ENCODE measurements at places on chromosomes 4 and X.

DNA sequence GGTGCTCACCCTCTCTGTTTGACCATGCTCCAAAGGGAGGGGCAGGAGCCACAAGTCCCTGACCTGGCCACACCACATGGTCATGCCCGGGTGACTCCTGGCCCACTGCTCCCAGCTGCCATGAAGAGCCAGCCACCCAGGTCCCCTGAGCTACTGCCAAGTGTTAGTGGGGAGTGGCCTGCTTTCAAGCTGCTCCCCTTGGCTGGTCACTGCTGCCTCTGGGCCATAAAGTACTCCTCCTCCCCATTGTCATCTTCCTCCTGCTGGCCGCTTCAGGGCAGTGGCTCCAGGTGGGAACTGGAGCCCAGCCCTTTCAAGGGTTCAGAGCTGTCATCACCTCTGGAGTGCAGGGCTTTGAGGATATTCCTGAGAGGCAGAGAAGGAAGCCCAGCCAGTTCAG lies 27.3 kb upstream of the RBBP7 start:
- DNase-seq = no peak

DNA sequence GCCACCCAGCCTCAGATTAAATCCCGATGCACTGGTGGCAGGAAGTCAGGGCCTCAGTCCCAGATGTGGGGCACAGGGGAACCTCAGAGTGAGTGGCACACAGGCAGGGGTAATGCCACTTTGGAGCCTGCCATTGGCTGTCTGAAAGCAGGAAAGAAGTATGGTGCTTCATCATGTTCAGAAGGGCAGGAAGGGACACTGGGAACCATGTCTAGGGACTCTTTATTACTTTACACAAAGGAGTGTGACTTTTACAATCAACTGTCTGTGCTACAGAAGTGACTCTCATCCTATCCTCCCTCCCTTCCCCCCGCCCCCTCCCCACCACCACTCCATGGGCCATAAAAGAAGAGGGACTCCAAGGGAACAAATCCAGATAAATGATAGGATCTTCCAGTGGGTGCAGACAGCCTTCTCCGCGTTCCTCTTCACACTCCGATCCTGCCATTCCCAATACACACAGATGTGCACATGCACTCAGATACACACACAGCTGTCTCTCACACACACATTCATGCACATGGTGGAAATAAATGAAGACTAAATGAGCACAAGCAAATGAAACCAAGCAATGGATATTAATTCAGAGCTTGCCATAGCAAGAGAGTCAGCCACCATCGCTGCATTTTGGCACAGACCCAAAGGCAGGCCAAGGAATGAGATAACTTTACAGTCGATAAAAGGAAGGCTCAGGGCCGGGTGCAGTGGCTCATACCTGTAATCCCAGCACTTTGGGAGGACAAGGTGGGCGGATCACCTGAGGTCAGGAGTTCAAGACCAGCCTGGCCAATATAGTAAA lies 2.5 kb upstream of the TMEM154 start:
- no peak for DNase-seq

- no peak for DNase-seq
These were observed 56.2 kb downstream of the CD99L2 start for GRCh38 chrX:150842198-150842685.

DNA sequence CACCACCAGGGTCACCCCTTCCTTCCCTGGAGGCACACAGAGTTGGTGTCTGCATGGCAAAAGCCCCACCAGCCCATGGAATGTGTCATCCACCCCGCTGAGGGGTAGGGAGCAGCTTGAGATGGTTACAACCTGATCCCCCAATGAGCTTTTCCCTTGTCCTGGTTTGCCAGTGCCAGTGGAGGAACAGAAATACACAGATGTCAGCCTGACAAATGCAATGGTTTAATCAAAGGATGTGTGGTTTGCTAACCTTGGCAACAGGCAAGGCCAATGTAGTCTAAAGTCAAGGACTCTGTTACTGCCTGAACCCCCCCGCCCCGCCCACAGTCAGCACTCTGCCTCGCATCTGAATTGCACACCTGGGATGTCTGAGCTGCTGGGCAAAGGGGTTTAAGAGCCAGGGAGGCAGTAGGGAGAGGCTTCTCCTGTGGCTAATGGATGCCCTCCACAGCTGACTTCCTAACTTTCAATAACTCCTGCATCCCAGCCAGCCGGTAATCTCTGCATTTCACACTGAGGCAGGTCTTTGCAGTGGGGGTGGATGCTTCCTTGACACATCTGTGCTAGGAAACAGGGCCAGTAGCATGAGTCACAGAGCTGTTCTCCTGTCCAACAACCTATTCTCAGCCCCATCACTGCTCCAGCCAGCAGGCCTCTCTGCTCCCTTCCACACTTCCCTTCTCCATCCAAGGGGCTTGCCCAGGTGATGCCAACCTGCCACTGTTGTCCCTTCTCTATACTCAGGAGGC lies 137.5 kb downstream of the AMMECR1 start:
- no peak for DNase-seq

DNA sequence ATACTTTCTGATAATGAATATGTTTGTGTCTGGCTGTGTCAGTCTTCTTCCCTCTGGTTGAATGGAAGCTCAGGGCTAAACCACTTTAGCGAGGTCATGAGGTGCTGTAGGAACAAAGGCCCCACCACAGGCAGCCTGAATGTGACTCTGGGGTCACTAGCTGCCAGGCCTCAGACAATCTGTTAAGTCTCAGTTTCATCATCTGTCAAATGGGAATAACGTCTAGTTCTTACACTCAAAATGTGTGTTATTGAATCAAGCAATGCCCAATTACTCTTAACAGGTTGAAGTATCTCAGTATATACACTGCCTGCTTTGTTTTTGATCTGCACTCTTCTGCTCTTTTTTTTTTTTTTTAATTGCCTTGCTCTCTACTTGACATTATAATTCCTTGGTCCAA lies 148.6 kb downstream of the STK32B start:
- no peak for DNase-seq

DNA sequence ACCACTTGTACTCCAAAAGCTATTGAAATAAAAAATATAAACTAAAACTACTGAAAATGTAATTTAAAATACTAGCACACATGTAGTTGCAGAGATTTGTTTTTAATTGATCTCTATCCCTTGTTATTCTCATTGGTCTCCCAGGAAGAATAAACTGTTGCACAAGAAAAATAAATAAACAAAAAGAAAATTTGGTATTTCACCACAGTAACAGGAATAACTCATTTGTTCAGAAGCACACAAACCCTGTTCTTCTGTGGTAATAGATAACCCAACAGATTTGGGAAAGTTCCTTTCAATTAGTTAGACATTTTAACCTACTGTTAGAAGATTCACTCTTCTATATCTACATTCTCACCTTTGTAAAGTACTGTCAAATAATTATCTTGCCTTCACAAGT lies 70.9 kb upstream of the APOOL start:
- DNase-seq = no peak

DNA sequence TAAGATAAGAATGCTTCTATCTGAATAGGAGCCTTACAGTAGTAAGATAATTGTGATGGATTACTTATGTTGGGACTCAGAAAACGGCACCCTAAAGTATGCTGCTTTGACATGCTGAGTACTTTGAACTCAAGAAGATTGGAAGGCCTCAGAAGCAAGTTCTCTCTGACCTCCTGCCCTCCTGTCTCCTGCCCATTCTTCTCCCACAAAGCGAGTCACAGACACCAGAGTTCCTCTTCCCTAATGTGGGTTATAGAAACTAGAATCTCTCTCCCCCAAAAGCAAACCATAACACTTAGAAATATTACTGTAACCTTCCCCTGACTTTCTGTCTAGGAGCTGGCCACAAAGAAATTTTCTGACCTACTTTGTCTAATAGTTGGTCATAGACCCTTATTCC lies 76.5 kb downstream of the DDIT4L start:
- DNase-seq = no peak

GRCh38 chrX:71504346-71504745 lies 28.6 kb upstream of the OGT start:
- no peak for DNase-seq

GRCh38 chr4:153976954-153977353 lies 188.1 kb upstream of the SFRP2 start:
- no peak for DNase-seq

DNA sequence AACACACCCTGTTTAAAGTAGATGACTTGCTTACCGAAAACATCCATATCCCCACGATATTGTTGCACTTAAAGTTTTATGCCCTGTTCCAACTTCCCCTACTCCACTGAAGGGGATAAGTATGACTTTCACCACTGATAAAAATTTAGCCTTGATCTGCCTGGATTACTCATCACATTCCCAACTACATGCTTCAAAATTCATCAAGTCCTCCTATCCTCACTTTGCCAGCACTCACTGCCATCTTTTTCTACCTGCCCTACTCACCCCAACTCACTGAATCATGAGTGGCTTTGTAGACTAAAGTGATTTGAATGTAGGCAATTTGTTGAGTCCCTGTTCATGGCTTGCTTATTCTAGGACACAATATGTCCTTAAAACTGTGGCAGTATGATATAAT lies 12.2 kb upstream of the GPRIN3 start:
- no peak for DNase-seq

DNA sequence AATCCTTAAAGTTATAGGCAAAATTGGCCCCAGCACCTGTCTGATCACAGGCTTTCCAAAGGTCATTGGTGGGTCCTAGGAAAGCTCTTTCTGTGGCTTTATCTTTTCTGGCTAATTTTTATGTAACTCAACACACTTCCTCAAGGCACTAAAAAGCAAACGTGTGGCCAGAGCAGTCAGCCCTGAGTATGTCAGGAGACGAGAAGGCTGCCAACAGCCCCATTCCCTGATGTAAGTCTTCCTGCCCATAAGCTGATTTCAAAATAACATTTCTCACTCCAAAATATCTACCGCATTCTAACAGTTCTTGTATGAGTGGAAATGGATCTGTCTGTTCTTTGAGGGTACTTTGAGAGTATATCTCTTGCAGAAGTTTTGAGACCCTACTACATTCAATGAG lies 25.5 kb upstream of the FUNDC1 start:
- no peak for DNase-seq

DNA sequence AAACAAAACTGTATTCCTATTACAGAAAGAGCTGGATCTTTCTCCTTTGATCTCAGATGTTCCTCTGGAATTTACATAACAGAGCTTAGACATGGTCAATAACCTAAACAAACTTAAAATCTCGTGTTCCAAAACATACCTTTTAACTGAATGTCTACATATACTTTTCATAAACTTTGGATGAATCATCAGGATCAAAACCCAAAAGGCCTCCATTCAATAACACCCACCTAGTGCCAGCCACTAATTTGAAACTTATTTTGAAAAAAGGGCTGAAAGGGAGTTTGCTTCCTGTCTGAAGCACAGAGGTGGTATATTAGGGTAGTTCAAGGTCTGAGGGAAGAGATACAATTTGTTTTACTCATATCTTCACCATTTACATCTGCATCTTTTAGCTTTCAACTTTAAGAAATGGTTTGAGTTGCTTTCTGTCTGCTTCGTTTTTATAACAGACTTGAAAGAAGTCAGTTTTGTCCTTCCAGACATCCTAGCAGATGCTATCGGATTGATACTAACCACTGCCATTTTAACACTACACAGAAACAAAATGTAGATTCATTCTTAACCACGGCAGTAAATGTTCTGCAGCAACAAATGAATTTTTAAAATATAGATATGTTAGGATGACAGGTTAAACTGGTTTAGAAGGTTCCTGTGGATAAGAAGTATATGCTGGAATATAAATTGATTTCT lies 242.8 kb upstream of the DKK2 start:
- DNase-seq = no peak

GRCh38 chr4:3747581-3747904 lies 18.6 kb upstream of the ADRA2C start:
- DNase-seq = no peak

DNA sequence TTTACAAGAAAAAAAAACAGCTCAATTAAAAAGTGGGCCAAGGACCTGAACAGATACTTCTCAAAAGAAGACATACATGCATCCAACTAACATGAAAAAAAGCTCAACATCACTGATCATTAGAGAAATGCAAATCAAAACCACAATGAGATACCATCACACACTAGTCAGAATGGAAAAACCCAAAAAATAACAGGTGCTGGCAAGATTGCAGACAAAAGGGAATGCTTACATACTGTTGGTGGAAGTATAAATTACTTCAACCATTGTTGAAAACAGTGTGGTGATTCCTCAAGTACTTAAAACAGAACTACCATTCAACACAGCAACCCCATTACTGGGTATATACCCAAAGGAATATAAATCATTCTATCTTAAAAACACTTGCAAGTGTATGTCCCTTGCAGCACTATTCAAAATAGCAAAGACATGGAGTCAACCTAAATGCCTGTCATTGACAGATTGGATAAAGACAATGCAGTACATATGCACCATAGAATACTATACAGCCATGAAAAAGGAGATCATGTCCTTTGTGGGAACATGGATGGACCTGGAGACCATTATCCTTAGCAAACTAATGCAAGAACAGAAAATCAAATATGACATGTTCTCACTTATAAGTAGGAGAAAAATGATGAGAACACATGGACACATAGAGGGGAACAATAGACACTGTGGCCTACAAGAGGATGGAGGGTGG lies 97.6 kb downstream of the RAB28 start:
- DNase-seq = no peak

DNA sequence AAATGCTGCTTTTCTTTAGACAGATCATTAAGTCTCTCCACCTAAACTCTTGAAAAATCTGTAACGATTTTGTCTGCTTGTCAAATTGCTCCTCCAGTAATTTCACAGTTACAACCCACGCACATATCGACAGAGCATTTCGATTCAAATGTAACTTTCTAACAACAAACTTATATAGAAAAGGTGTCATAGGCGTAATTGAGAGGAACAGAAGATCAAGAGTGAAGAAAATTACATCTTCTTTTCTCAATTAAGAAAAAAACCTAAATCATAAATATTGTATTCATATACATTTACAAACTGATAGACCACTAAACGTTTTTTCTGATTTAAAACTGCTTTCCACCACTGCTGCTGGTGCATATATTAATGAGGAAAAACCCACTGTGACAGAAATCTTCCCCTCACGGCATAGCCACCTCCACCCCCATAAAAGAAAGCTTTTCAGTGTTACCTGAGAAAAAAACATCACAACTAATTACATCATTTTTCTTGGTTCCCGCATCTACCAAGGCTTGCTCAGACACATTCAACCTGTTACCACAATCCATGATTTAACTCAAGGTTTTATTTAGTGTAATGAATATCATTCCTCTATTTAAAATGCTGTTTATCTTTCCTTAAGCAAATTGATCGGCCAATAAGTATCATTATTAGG lies 1.9 kb downstream of the GPM6A start:
- no peak for DNase-seq

DNA sequence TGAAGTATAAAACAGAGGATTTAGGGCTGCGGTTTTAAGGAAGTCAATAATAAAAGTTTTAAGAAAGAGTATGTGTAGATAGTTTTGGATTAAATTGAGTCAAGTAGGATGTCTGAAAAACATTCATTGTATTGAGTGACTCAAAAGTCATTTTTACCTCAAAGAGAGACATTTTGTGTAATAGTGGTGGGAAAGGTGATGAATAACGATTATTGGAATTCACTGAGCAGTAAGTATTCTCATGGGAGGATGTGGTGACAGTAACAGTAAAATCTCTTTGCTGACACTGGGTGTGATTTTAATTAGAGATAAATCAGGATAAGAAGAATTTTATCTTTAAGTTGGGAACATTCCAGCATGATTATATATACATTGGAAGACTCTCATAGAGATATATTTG lies 233.6 kb downstream of the PDHA2 start:
- no peak for DNase-seq

- DNase-seq = no peak
These were observed 98.9 kb downstream of the KLHL8 start for GRCh38 chr4:87121341-87122065.
